Stimulated activated CD8-positive, alpha-beta memory T cell treated with anti-CD3 and anti-CD28 coated beads, Interleukin-12 subunit alpha, Interleukin-12 subunit beta, amount 100 ng/mL, for 4 hours (primary cell): ENCODE measurements at places on chromosomes 3 and 15.

GRCh38 chr3:13976469-13976868, 96.6 kb upstream of the WNT7A start:
- no peak for DNase-seq

GRCh38 chr3:78919021-78919755, 848.6 kb downstream of the ROBO1 start:
- DNase-seq, result no peak

GRCh38 chr15:93610944-93611343, 521.9 kb upstream of the RGMA start:
- no peak for DNase-seq

- DNase-seq, result no peak
Observed at GRCh38 chr3:78588906-78589621, 1178.7 kb downstream of the ROBO1 start.

GRCh38 chr3:128317698-128318231, 148.9 kb downstream of the DNAJB8 start:
- DNase-seq, result no peak

- no peak for DNase-seq
Observed at GRCh38 chr3:94226078-94226477, 163.2 kb downstream of the NSUN3 start.

GRCh38 chr3:52893723-52894122, 3.6 kb downstream of the STIMATE start:
- no peak for DNase-seq
